Kidney epithelial cell (primary cell): ENCODE measurements at places on chromosomes 4 and X.

DNA sequence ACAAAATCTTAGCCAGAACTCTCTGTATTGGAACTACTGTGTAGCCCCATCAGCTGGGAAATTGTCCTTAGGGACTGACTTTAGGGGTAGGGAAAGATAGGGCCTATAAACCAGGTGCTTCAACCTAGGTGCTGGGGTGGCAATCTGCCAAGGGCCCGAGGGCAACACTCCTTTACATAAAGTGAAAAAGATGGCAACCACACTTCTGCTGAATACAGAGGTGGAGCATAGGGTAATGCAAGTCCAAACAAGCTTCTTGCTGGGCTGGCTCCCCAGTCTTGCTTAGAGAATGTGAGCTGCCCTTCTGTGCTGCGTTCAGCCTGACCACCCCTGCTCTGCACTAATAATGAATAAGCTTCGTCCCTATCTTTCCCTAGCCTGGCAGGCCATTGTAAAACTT, 9.8 kb downstream of the ZBTB33 start:
- DNase-seq, result no peak

DNA sequence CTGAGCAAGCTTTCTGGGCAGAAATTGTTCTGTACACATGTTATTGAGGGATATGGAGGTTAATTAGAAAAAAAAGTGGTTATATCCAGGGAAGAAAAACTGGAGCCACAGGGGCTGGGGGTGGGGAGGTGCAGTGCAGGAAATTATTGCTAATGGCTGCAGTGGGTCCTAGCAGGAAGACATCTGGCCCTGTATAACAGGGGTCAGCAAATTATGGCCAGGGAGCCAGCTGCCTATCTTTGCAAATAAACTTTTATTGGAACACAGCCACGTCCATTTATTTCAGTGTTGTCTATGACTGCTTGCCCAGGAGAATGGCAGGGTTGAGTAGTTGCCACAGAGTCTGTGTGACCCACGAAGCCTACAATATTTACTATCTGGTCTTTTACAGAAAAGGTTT, 23.4 kb upstream of the PRPS2 start:
- DNase-seq, result no peak

GRCh38 chrX:71910986-71911730, 513 bp downstream of the NHSL2 start:
- no peak for DNase-seq

- DNase-seq, result no peak
Measured at GRCh38 chrX:97416461-97416860, 532.8 kb downstream of the RPA4 start.

DNA sequence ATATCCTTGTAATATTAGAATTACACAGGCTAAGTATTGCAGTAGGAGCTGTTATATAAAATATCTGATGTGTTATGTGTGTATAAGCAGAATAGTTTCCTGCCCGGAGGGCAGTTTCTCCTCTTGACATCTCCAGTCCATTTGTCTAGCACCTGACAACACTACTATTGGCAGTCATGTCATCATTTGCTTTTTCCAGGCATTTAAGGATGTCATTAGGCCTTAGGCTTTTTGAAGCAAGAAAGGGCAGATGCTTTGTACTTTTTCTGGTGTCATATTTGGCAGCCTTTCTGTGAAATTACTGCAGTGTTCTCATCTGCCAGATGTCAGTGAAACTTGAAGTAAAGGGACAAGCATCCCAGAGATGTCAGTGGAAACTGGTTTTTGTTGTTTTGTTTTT, 2017.6 kb upstream of the IGFBP7 start:
- no peak for DNase-seq

DNA sequence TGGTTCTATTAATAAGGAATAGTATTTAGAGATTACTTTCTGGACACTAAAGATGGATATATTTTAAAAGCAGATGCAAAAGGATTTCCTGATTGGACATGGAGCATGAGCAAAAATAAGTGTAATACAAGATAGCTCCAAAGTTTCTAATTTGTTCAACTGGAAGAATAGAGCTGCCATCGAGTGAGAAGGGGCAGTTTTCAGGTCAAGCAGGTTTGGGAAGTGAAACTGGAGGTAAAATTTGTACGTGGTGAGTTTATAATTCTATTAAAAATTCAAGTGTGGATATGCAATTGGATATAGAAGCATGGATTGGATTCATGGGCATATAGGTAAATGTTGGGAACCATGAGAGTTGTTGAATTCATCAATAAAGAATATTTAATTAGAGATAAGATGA, 31.8 kb downstream of the PRDM8 start:
- DNase-seq, result no peak

- DNase-seq, result no peak
Measured at GRCh38 chr4:3387943-3388361, 53.8 kb upstream of the HGFAC start.

GRCh38 chrX:41442824-41443550, 4.2 kb upstream of the NYX start:
- DNase-seq, result no peak

GRCh38 chr4:71004281-71004851, 10.9 kb downstream of the DCK start:
- DNase-seq, result no peak

DNA sequence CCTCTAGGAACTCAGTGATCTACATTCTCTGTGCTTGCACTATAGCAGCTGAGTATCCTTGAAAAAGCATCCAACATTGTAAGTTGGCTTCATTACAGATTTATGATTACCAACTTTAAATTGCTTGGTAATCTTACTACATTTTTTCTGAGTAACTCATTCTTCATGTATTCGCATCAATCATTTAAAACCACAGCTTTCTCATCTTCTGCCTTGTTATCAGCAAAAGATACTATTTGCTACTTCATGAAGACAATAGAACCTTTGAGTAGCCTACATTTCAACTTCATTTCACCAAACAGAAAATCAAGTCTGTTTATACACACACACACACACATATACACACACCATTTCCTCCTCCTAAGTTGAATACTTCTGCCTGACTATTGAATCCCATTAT, 6.2 kb upstream of the DCAF8L2 start:
- DNase-seq, result no peak

- peak; percentile 10 for DNase-seq
Measured at GRCh38 chr4:90419124-90419711, 292.0 kb downstream of the CCSER1 start.
